Cardiac muscle cell (in vitro differentiated cells and primary cell): ENCODE measurements at places on chromosomes 1 and 21. TPM values are rescaled to one million over a fixed set of nuclear protein-coding genes. Genes with fewer than 3 reads are reported as not detected.

FH gene
- total RNA-seq = 96.9 and 151 TPM in 2 replicates

KMO gene
- not detected in 2 replicates for total RNA-seq

HSD3B2 gene
- total RNA-seq = 0.07 and 0.42 TPM in 2 replicates

ZNF683 gene
- not detected in 2 replicates for total RNA-seq

SAMD11 gene
- 90.7 and 146 TPM in 2 replicates for total RNA-seq

CD5L gene
- not detected in 2 replicates for total RNA-seq

GRIK1 gene
- 0.53 TPM in 1 of 2 replicates, not detected in the other for total RNA-seq

PDE4B gene
- total RNA-seq = 3.0 and 3.9 TPM in 2 replicates

TRIM46 gene
- 3.6 and 5.4 TPM in 2 replicates for total RNA-seq

PGBD5 gene
- 0.32 and 1.2 TPM in 2 replicates for total RNA-seq

RPTN gene
- total RNA-seq = not detected in 2 replicates

FMOD gene
- 2.3 and 8.2 TPM in 2 replicates for total RNA-seq

SPATA45 gene
- 2.9 TPM in 1 of 2 replicates, not detected in the other for total RNA-seq

SPRR1B gene
- total RNA-seq = not detected in 2 replicates

HUNK gene
- 6.7 and 8.0 TPM in 2 replicates for total RNA-seq

FMO1 gene
- not detected in 2 replicates for total RNA-seq

SMIM1 gene
- 20.9 and 28.4 TPM in 2 replicates for total RNA-seq

IL24 gene
- total RNA-seq = not detected in 2 replicates

DNA sequence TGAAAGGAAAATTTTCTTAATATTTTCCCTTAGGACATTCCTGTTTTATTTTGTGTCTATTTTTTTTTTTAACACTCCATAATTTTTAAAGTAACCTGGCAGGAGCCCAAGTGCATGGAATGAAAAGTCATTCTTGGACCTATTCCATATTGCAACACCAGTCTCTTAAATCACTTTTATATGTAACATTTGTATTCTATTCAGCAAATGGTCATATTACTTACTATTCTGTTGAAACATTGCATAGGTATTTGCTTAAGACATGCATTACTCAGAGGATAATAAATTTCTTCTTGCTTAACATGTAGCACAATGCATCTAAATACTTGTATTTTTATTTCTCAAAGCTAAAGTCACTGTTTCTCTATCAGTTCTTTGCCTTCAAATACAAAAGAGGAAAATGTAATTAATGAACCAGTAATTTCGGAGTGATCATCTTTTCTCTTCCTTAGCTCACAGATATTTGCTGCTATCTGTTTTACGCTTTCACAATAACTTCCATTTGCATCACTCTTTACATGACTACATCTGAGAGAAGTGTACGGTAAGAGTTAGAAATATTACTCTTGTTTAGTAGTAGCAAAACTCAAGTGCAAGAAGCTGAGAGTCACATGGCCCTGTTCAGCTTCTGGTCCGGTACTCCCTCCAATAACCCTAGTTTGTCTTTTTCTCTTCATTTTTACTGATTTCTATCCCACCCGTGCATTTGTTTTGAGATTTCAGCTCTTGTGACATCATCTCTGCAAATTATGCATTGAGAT lies 394.8 kb downstream of the USP25 start:
- H3K27ac ChIP-seq = no peak overlapping the region
- peak; percentile 91 for DNase-seq
- no peaks in the 10 kb centered on the region for H3K27me3 ChIP-seq

- H3K36me3 ChIP-seq = no peaks in the 10 kb centered on the region
- no peak overlapping the region for H3K4me3 ChIP-seq
- H3K27ac ChIP-seq = peak overlapping the region; percentile 84
- no peak for DNase-seq
- peaks cover 17% of the 10 kb centered on the region for H3K4me1 ChIP-seq
- no peaks in the 10 kb centered on the region for H3K27me3 ChIP-seq
These were observed 404 bp downstream of the NR0B2 start for GRCh38 chr1:26913389-26913753.

- H3K4me1 ChIP-seq = no peaks in the 10 kb centered on the region
- H3K4me3 ChIP-seq = no peak overlapping the region
- DNase-seq = peak; percentile 61
- no peaks in the 10 kb centered on the region for H3K36me3 ChIP-seq
- no peaks in the 10 kb centered on the region for H3K27me3 ChIP-seq
These were observed 180.7 kb downstream of the ZNF326 start for GRCh38 chr1:90175490-90176167.

DNA sequence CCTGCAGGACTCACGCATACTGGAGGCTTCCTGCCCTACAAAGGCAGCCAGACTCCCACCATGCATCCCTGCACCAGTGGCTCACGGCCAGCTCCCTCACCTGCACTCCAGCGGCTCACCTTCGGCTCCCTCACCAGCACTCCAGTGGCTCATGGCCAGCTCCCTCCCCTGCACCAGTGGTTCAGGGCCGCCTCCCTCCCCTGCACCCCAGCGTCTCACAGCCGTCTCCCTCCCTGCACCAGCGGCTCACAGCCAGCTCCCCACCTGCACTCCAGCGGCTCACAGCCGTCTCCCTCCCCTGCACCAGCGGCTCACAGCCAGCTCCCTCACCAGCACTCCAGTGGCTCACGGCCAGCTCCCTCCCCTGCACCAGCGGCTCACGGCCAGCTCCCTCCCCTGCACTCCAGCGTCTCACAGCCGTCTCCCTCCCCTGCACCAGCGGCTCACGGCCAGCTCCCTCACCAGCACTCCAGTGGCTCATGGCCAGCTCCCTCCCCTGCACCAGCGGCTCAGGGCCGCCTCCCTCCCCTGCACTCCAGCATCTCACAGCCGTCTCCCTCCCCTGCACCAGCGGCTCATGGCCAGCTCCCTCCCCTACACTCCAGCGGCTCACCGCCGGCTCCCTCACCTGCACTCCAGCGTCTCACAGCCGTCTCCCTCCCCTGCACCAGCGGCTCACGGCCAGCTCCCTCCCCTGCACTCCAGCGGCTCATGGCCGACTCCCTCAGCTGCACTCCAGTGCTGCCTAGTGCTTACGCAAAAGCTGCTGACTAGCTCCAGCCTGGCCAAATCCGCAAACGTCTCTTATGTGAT lies 324.5 kb downstream of the NPHP4 start:
- H3K36me3 ChIP-seq = no peaks in the 10 kb centered on the region
- H3K27ac ChIP-seq = no peak overlapping the region
- H3K4me1 ChIP-seq = no peaks in the 10 kb centered on the region

- no peaks in the 10 kb centered on the region for H3K4me1 ChIP-seq
- peak; percentile 11 for DNase-seq
- H3K27me3 ChIP-seq = no peaks in the 10 kb centered on the region
- no peak overlapping the region for H3K4me3 ChIP-seq
These were observed 50.5 kb upstream of the SLFNL1 start for GRCh38 chr1:41072051-41072450.

- H3K27me3 ChIP-seq = peaks cover 17% of the 10 kb centered on the region
- H3K36me3 ChIP-seq = no peaks in the 10 kb centered on the region
- H3K27ac ChIP-seq = no peak overlapping the region
- H3K4me3 ChIP-seq = no peak overlapping the region
These were observed 12.3 kb upstream of the RIMKLA start for GRCh38 chr1:42368096-42368795.

GRCh38 chr1:85553416-85554335 lies 26.9 kb upstream of the CCN1 start:
- H3K27me3 ChIP-seq = no peaks in the 10 kb centered on the region
- no peak for DNase-seq
- H3K27ac ChIP-seq = peak overlapping the region; percentile 88

- peaks cover 25% of the 10 kb centered on the region for H3K4me1 ChIP-seq
- no peak for DNase-seq
- H3K36me3 ChIP-seq = no peaks in the 10 kb centered on the region
- H3K27me3 ChIP-seq = no peaks in the 10 kb centered on the region
- H3K4me3 ChIP-seq = no peak overlapping the region
These were observed 53.6 kb downstream of the MAB21L3 start for GRCh38 chr1:116164604-116165368.

DNA sequence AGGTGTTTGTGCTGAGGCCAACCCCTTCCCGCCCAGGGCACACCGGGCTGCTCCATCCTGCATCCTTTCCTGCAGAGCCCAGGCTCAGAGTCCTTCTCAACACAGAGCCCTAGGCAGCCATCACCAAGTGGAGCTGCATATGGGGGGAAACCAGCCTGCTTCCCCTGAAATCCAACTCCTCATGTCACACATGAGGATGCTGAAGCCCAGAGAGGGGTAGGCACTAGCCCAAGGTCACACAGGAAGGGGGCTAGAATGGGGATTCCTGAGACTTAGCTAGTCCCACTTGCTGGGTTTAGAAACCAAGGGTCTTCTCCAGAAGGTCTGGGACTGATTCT lies 5.5 kb upstream of the TNFRSF1B start:
- H3K27me3 ChIP-seq = peaks cover 3% of the 10 kb centered on the region
- DNase-seq = no peak
- no peaks in the 10 kb centered on the region for H3K36me3 ChIP-seq
- no peak overlapping the region for H3K4me3 ChIP-seq
- H3K4me1 ChIP-seq = no peaks in the 10 kb centered on the region

GRCh38 chr1:216190438-216190837 lies 232.8 kb downstream of the USH2A start:
- H3K4me1 ChIP-seq = no peaks in the 10 kb centered on the region
- no peak overlapping the region for H3K27ac ChIP-seq
- no peak for DNase-seq
- no peak overlapping the region for H3K4me3 ChIP-seq

DNA sequence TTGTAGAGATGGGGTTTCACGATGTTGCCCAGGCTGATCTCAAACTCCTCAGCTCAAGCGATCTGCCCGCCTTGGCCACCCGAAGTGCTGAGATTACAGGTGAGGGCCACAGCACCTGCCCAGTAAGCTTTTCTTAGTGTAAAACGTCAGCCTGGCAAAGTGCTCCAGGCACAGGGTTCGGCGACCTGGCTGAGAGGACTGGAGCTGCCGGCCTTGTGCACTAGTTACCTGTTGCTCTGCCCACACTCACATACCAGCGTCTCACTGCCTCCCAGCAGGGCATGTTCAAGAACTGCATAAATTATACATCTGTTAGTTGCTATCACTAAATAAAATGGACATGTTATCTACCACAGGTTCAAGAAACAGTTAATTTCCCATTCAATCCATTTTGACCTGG lies 55.2 kb downstream of the DEGS1 start:
- DNase-seq = no peak
- no peaks in the 10 kb centered on the region for H3K27me3 ChIP-seq
- H3K4me1 ChIP-seq = no peaks in the 10 kb centered on the region

GRCh38 chr21:35294231-35294898 lies 245.3 kb upstream of the RUNX1 start:
- no peaks in the 10 kb centered on the region for H3K36me3 ChIP-seq
- H3K4me3 ChIP-seq = no peak overlapping the region
- H3K4me1 ChIP-seq = no peaks in the 10 kb centered on the region

DNA sequence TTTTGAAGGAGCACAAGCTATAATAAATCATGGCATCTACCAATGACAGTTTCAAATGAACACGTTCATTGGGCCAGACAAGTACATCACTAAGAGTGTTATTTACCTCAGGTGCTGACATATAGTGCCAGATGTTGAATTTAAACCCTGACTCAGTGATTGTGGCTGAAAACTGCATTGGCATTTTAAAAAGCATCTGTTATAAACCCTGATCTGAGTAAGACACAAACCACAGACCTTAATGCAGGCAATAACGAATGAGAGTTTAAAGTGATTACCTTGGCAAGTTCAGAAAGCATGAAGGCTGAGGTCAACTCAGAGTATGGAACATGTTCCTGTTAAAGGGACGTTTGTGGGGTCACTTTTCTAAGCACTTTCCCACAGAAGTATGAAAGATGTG lies 865.1 kb upstream of the TMPRSS15 start:
- no peaks in the 10 kb centered on the region for H3K36me3 ChIP-seq
- no peak overlapping the region for H3K4me3 ChIP-seq
- no peaks in the 10 kb centered on the region for H3K4me1 ChIP-seq
- no peak for DNase-seq
- H3K27me3 ChIP-seq = no peaks in the 10 kb centered on the region

DNA sequence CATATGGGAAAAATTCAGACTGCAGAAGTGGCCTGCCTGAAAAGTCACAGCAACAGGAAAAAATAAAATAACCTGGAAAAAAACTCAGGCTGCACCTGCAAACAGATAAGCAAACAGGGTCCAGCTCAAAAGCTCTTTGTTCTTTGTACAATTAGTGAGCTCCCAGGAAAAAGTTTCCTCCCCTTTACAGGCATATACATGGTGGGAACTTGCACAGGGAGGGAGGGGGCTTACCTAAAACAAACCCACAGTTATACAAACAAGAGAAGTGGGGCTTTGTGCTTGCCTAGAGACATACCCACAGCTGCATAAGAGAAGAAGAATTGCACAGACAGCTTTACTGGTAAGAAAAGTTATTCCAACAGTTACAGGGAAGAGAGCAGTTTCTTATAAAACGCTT lies 31.7 kb upstream of the COG2 start:
- H3K27me3 ChIP-seq = no peaks in the 10 kb centered on the region
- H3K36me3 ChIP-seq = no peaks in the 10 kb centered on the region
- H3K27ac ChIP-seq = no peak overlapping the region

GRCh38 chr1:18923756-18924211 lies 21.4 kb upstream of the ALDH4A1 start:
- no peaks in the 10 kb centered on the region for H3K36me3 ChIP-seq
- peak; percentile 37 for DNase-seq
- H3K4me1 ChIP-seq = peaks cover 42% of the 10 kb centered on the region
- H3K4me3 ChIP-seq = no peak overlapping the region

GRCh38 chr1:153612111-153612754 lies 704 bp downstream of the S100A16 start:
- no peaks in the 10 kb centered on the region for H3K27me3 ChIP-seq
- H3K4me1 ChIP-seq = peaks cover 33% of the 10 kb centered on the region
- no peak for DNase-seq
- no peaks in the 10 kb centered on the region for H3K36me3 ChIP-seq

- H3K27ac ChIP-seq = peak overlapping the region; percentile 94
- H3K36me3 ChIP-seq = peaks cover 52% of the 10 kb centered on the region
- DNase-seq = no peak
- peaks cover 38% of the 10 kb centered on the region for H3K4me1 ChIP-seq
- H3K4me3 ChIP-seq = peak overlapping the region; percentile 100
These were observed 3.7 kb downstream of the ATP1B1 start for GRCh38 chr1:169110236-169110635.

- no peak overlapping the region for H3K4me3 ChIP-seq
- no peaks in the 10 kb centered on the region for H3K4me1 ChIP-seq
- DNase-seq = peak; percentile 77
- no peak overlapping the region for H3K27ac ChIP-seq
- H3K27me3 ChIP-seq = peaks cover 13% of the 10 kb centered on the region
These were observed 40.9 kb upstream of the BEND5 start for GRCh38 chr1:48817505-48818114.
